Femur (tissue), 1 donor: ENCODE measurements at places on chromosomes 6 and 20.

GRCh38 chr20:59606566-59606965, 2.2 kb downstream of the PHACTR3 start:
- no peak for DNase-seq

DNA sequence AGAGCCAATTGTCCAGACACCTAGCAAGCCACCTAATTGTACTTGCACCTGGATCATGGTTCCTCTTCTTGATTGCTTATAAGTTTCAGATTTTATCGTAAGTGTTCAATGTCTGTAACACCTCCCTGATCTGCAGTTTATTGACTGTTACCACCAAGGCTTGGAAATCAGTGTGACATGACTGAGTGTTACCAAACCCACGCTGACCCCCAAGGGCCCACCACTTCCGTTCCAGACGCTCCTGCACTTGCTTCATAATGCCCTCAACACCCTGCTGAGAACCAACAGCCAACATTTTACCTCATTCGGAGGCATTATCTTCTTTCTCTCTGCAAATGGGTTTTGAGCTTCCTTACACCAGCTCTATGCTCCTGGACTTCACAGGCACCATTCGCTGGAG, 6.3 kb downstream of the CCR6 start:
- DNase-seq, result no peak

GRCh38 chr6:40328986-40329545, 258.1 kb downstream of the LRFN2 start:
- DNase-seq, result no peak

- no peak for DNase-seq
Measured at GRCh38 chr20:33083544-33084340, 4.3 kb downstream of the BPIFB4 start.

GRCh38 chr6:132368916-132369481, 32.3 kb downstream of the MOXD1 start:
- DNase-seq, result no peak

DNA sequence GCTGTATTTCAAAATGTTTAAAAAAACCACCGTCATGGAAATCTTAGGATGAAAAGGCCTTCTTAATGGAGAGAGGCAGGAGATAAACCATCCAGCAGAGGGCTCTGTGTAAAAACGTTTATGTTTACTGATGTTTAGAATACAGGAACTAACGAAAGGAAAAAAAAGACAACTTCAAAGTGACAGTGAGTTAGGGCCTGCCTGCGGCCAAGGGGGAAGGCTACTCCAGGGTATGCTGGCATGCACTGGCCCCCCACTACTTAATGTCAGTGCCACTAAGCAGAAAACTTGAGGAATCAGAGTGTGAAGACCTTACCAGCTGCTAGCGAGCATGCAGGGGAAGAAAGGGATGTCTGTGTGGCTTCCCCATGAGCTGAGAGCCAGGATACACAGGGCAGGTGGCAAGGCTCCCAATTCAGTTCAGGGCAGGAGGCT, 47.7 kb downstream of the AKAP7 start:
- DNase-seq, result peak; percentile 46

DNA sequence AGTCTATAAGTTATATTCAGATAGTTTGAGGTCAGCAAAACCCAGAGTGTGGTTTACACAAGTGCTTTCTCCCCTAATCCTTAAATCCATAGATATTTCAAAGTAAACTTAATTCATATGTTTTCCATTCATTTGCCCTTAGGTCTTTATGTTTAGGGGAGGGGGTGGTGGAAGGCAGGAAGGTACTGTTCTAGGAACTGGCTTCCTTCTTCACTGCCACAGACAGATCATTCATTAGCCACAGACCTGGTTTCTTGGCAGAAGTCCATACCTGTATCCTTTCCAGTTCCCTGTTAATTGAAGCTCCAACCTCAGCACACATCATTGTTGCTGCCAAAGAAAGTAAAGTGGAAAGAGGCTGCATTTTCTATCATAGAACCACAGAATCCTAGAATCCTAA, 123.0 kb downstream of the AIG1 start:
- peak; percentile 45 for DNase-seq

- DNase-seq, result no peak
Measured at GRCh38 chr6:88165087-88165843, 882 bp downstream of the CNR1 start.

DNA sequence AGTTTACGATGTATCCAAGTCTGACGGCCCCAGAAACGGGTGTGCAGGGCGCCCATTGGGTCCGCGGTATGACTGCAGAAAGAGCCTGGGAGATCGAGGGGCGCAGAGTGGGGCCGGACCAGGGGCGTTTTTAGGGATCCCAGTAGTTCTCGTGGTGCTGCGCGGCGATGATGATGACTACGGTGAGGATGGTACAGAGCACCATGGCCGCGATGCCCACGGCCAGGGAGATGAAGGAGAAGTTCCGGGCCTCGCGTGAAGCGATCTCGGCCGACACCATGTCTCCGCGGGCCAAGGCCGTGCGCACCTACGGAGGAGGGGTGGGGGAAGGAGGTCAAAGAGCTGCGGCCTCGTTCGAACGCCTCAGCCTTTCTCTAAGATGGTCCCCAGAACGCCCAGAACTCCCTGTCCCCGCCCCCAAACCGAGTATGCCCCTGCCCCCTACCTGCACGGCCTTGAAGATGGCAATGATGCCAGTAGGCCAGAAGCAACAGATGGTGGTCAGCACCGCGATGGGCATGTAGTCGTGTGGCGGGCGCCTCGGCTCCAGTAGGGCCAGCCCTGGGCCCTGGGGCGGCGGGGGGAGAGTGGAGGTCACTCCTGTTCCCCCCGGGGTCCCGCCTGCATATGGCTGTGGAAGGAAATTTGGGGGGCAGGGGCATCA, 2.5 kb downstream of the PRRT1 start:
- DNase-seq, result no peak

DNA sequence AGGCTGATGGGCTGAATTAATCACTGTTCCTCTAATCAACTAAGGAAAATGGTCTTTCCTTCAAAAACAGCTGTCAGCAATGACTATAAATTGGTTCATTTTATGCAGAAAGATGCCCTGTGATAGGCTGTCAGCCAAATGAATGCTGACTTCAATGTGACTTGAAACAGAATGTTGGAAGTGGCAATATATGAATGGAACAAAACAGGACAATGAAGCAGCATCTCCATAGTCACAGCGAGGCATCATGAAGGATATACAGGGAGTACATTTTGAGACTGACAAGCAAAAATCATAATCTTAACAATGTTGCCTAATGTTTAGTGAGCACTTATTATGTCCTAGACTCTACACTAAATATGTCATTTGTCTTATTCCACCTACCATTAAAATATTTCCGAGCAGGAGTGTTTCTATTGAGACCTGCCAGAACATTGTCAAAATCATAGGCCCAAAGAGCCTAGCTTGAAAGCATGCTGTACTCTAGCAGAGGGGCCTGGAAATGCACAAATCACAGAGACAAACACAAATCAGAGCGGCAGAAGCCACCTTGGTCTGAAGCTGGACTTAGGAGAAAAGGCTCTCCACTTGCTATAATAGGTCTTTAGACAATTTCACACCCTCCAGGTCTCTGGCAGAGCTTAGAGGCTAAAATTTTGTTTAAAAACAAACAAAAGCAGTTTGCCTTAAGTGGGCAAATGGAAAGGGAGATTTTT, 63.3 kb downstream of the FAM50B start:
- no peak for DNase-seq

DNA sequence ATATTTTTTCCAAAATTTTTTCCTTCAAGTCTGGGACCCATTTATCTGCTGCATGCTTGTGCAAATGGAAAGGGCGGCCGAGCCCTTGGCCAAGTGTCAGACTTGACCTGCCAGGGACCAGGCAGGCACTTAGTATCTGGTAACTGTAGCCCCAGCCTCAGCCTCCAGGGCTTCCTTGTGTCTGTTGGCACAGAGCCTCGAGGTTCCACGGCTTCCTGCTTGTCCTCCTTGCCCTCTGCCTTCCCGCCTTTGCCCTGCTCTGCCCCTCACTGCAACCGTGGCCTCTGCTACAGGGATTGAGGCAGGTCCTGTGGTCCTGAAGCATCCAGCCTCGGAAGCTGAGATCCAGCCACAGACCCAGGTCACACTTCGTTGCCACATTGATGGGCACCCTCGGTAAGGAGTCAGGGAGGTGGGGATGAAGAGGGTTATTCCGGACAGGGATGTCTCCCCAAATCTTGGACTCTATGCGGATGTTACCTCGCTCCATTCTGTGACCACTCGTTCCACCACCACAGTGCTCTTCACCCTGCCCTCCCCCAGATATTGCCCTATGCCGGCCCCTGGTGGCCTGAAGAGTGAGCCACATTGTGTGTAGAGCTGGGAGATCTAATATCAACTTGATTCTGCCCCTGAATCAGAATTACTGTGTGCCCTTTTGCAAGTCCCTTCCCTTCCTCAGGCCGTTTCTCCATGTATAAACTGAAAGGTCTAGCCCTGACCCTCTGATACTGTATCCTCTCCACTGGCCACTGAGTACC, 41.5 kb upstream of the SRF start:
- DNase-seq, result no peak

DNA sequence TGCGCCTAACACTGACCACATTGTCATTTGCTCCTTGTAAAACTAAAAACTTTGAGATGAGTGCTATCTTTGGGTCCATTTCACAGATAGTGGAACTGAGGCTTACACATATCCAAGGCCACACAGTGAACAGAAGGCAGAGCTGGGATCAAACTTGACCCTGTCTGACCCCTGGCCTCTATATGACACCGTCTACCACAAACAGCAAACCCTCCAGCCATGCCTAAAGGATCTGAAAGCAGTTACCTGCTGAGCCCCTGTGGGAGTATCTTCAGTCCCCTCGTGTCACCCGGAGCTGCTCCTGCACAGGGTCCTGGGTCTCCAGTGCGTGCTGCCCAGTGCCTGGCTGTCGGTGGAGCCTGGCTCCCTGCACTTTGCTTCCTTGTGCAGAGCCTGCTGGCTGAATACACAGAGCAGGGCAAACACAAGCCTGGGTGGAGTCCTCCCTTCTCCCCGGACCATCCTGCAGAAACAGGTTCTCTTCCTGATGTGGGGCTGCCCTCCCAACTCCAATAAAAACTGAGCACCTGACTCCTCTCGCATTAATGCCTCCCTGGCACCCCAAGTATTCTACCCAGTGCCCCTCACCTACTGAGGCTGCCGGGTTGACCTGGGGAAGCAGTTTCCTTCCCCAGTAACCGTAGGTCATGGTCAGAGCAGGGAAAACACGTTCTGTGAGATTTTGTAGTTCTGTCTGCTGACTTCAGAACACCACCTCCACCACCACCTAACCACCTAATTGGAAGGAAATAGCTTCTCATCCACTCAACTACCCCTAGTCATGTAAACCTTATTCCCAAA, at the start of gene BCAS1:
Gene BCAS1, minus strand, starts transcription at position 408 of the 801 bp plus-strand sequence. CDS start 11,876 bp downstream, outside the sequence.
- no peak for DNase-seq

GRCh38 chr6:109261811-109262210, 120.5 kb downstream of the CD164 start:
- DNase-seq, result no peak

DNA sequence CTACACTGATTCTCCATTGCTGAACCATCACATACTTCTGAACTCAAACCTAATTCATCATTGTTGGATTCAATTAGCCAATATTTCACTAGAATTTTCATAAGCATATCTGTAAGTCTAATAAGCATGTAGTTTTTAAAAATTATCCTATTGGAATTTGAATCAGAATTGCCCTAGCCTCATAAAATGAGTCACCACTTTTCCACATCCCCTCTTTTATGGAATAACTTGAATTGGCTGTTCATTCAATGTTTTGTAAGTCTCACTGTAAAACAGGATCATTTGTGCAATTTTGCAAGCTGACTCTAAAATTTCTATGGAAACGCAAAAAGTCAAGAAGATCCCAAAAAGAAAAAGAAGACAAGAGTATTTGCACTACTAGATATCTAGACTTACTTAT, 141.0 kb downstream of the HACE1 start:
- DNase-seq, result no peak

- peak; percentile 90 for DNase-seq
Measured at GRCh38 chr6:154164397-154164796, 125.4 kb downstream of the OPRM1 start.

DNA sequence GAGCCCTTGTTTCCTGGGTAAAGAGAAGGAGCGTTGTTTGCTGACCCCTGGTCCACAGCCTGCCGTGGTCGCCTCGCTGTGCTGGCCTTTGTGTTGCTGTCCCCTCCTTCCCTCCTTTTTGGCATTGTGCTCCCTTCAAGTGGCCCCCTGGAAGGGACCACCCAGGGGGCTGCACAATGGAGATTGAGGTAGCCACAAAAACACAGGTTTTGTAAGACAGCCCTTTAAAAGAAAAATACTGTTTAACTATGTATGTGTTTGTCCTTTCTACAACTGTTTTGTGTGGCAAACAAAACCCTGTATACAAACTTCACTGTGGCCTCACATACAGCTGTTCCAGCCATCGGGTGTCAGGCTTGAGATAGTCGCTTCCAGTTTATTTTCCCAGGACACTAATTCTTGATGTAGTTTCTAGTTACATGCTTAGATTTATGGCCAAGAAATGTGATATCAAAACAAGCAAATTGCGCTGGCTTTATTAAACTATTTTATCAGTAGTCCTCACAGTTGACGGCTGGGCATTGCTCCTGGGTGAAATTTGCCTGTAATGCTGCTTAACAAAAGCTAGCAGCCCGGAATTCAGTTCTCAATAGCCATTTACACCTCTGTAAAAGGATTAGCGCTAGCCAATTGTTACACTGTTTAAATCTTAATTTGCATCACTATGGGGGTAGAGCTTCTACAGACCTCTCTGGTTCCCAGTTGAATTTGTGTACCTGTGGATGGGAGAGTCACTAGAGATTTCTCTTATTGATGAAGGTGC, 64.1 kb downstream of the KIZ start:
- no peak for DNase-seq

DNA sequence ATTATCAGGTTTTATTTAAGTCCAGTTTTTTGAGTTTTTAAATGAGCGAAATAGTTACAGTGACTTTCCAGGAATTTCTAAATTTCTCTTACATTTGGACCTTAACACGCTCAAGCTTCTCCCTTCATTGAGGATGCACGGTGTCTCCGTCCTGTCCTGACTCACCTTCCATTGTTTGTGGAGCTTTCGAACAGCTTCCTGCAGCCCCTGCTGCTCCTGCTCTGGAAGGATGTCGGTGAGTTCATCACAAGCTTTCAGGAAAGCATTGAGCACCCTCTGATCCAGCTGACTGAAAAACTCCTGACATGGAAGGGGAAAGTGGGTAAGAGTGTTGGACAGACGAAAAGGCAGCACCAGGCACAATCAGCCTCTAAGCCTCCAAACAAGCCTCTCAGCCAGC, 183.7 kb downstream of the SYNE1 start:
- no peak for DNase-seq

DNA sequence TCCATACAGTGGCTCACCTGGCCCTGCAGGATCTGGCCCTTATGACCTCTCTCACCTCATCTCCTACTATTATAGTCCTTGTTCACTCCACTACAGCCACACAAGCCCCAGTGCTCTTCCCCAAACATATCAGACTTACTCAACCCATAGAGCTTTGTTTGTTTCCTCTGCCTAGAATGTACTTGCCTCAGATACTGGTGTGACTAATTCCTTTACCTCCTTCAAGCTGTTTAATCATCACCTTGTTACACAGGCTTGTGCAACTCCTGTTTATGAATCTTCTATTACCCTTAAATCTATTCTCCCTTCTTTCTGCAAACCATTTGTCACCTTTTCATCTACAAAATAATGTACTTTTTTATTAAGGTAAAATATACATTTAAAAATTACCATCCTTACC, 3.2 kb downstream of the DEFB125 start:
- no peak for DNase-seq

- no peak for DNase-seq
Measured at GRCh38 chr6:151018911-151019782, 153.6 kb downstream of the MTHFD1L start.

GRCh38 chr6:121858310-121858709, 422.9 kb downstream of the GJA1 start:
- DNase-seq, result no peak
